ENCODE measurements at places on chromosomes 16 and 17.

GRCh38 chr17:20236578-20237227 is 227.5 kb downstream of the SPECC1 start:
- no peak for DNase-seq

DNA sequence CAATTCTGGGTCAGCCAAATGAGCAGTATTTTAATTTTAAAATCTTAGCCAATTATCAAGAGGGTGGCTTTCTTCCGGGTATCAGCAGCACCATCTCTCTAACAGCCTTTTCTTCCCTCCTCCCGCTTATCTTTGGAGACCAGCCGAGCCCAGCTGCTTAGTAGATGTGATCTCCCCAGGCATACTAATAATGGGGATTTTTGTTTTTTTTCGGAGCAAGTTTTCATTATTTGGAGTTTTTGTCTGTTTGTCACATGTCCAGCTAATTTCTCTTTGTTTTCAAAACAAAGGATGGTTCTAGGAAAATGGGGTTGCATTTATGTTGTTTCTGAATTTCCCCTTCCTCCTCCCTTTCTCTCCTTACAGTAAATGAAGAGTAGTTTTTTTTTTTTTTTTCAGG is 170.5 kb upstream of the MPHOSPH6 start:
- DNase-seq = no peak

GRCh38 chr17:37650419-37651003 is 7.3 kb upstream of the DDX52 start:
- DNase-seq = no peak

DNA sequence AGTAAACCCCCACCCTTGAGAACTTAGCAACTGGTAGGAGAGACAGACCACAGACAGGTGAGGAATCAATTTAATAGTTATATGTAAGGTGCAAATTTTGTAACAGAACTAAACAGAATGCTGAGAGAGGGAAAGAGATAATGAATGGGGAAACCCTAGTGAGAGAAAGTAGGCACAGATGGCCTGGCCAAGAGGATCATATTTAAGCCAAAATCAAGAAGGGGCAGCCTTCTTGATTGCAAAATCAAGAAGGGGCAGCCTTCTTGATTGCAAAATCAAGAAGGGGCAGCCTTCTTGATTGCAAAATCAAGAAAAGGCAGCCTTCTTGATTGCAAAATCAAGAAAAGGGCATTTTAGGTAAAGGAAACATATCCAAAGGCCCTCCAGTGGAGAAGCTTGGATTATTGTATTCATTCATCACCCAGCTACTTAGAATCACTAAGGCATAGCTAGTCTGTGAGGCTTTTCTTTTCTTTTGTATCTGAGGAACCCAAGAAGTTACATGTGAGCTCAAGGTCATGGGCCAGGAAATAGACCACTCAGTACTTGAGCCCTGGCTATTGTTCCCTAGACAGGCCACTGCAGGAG is 190.6 kb downstream of the CYLD start:
- DNase-seq = no peak

DNA sequence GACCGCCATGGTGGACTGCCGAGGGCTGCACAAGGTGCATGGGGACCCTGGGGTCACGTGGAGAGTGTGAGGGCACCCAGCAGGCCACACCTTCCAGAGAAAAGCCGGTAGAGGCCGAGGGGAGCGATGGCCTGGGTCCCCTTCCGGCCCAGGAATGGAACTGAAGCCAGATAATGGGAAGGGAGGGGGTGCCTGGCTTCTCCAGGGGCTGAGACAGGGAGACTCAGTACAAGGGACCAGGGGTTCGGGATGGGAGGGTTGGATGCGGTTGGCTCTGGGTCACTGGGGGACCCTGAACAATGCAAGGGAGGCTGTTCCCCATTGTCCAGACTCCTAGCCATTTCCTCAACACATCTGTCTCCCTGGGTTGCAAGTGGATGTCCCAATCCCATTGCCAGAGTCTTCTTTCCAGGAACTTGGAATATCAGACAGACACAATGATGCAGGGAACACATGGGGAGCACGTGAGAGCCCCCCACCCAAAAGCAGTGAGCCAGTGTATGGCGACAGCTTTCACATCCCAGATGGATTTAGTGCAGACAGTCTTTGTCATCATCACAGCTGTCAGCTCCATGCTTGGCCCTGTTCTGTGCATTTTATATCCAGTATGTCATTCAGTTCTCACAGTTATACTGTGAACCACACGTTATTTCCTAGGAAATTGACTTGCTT is 23.6 kb upstream of the DNAI2 start:
- no peak for DNase-seq

DNA sequence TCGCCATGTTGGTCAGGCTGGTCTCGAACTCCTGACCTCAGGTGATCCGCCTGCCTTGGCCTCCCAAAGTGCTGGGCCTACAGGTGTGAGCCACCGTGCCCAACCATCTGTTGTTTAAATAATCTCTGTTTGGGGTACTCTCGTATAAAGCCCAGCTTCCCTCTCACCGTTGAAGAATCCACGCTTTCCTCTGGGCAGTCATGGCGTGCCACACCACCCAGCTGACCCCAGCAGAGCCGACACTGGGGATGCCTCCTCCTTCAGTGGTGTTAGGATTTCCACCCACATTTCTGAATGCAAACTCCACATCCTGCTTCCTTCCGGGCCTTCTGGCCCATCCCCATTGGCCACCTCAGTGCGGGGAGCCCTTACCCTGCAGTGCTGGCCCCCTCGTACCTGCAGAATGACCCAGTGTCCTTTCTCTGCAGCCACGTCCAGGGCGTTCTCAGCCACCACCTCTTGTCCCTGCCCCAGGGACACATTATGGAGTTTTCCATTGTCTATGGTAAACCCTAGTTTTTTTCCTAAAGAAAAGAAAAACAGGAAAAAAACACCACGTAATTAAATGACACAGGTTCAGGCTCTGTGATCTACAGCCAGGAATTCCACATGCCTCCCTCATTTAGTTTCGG is 60.4 kb downstream of the PGS1 start:
- no peak for DNase-seq

DNA sequence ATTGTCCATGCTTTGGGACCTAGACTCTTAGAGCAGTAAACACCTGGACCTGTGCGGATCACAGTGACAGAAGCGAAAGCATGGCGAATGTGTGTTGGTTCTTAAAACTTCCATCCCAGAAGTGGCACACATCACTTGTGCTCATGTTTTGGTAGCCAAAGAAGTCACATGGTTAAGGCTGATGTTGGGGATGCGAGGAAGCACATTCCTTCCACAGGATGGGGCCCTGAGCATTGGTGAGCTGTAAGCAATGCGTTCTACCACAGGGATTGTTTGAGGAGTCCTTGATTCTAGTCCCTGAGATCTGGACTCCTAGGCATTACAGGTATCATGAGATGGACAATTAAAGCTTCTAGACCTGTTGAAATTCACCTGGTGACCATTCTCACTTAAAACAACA is 375.9 kb downstream of the UTP18 start:
- DNase-seq = no peak

GRCh38 chr16:11114366-11115164 is 141.4 kb downstream of the SOCS1 start:
- DNase-seq = no peak

DNA sequence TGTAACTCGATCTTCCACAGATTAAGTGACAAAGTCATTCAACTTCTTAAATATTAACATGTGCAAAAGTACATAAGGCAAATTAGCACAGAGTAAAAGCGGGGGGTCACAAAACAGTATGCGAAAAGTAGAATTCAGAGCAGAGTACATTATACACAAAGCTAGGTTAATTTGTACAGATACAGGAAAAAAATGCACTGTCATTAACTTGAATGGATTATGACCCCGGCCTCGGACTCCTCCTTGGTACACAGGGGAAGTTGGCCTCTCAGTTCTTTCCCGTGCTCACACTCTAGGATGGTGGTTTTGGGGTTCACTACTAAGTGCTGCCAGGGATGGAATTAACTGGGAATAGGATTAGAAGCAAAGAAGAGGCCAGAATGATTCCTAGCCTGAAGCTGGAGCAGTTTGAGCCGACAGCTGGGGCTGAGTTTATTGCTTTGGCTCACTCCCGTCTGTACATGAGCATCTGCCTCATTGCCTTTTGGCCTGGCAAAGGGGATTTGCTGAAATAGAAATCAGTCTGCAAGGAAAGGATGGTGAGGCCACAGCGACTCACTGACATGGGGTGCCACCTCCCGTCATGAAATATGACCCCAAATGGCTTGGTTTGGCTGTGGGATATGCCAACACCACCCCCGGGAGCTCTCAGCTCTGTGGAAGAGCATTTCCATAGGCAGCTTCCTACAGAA is 23.6 kb downstream of the NTN1 start:
- no peak for DNase-seq

DNA sequence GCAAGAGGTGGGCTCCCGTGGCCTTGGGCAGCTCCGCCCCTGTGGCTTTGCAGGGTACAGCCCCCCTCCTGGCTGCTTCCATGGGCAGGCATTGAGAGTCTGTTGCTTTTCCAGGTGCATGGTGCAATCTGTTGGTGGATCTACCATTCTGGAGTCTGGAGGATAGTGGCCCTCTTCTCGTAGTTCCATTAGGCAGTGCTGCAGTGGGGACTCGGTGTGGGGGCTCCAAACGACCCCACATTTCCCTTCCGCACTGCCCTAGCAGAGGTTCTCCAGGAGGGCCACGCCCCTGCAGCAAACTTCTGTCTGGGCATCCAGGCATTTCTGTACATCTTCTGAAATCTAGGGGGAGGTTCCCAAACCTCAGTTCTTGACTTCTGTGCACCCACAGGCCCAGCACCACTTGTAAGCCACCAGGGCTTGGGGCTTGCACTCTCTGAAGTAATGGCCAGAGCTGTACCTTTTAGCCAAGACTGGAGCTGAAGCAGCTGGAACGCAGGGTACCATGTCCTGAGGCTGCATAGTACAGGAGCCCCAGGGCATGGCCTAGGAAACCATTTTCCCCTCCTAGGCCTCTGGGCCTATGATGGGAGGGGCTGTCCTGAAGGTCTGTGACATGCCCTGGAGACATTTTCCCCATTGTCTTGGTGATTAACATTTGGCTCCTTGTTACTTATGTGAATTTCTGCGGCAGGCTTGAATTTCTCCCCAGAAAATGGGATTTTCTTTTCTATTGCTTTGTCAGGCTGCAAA is 6.0 kb downstream of the PRKAR1A start:
- DNase-seq = no peak

Data from activated CD8-positive, alpha-beta memory T cell treated with anti-CD3 and anti-CD28 coated beads for 1 hour (primary cell).